ENCODE measurements at places on chromosomes 11 and 22.

DNA sequence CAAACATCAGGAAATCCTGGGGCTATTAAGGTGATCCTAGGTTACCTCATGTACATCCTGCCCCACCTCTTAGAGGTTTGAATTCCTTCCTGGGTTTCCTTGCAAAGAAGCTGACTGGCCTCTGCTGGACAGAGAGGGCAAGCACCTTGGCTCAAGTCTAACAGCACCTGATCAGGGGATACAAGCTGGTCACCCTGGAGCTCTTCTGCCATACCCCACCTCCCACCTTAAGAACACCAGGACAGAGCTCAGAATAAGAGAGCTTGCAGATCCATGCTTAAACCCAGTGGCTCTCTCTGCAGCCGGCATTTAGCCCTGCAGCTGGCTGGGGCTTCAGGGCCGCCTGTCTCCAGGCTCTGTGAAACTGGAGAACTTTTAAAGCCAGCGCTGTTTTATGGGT, 386.6 kb upstream of the NARS2 start:
- peak; percentile 2 for DNase-seq

DNA sequence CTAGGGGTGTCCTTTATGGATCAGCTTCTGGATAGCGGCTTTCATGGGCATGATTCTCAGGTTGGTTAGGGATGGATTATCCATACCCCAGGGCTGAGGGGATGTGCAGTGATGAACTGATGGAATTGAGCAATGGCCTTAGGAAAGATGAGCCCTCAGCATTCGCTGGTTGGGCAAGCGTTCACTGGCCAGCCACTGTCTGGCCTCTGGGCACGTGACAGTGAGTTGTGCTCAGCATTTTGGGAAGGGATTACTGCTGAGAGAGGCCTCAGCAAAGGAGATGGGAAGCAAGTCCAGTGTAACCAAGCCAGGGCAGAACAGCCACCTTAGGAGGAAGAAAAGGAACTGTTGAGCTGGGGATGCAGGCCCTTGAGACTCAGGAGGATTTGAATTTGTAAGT, 17.4 kb downstream of the UBASH3B start:
- peak; percentile 58 for DNase-seq

DNA sequence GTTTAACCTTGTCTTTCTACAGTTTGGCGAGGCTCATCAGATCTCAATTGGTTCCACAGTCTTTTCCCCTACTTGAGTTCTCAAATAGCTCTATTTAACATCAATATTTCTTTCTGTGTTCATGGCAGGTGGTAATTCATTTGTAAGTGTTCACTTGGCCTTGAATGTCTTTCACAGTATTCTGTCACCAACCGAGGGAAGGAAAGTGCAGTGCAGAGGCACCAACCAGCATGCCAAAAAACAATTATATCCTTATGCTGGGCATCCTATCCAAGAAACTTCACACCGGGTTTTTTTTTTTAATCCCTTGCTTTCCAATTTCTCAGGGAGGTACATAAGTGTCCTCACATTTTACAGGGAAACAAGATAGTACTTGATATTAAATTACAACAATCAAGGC, 55.0 kb upstream of the ZC3H12C start:
- no peak for DNase-seq

DNA sequence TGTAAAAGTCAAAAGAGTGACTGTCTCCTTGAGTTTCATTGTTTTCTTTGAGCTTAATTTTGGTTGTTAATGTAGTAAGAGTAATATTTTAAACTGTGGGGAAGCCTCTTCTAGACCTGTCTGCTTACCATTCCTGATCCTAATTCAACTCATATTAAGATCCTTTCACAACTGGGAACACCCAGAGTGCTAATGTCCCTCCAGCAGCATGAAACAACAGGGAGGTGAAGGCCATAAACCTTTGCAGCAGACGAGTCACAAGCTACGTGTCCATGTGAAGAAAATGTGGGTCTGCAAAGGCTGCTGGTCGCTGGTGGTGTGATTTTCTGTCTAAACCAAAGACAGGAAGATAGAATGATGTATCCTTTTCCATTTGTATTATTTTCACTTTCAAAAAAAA, 152.5 kb downstream of the ETS1 start:
- no peak for DNase-seq

GRCh38 chr11:64887757-64888405, 9.5 kb upstream of the EHD1 start:
- DNase-seq, result peak; percentile 90

GRCh38 chr11:32333320-32333991, 101.9 kb downstream of the WT1 start:
- peak; percentile 38 for DNase-seq

- no peak for DNase-seq
These were observed 31.7 kb upstream of the APLP2 start for GRCh38 chr11:130037881-130038585.
